GM12865 (cell line): ENCODE measurements at places on chromosomes 2 and 18.

DNA sequence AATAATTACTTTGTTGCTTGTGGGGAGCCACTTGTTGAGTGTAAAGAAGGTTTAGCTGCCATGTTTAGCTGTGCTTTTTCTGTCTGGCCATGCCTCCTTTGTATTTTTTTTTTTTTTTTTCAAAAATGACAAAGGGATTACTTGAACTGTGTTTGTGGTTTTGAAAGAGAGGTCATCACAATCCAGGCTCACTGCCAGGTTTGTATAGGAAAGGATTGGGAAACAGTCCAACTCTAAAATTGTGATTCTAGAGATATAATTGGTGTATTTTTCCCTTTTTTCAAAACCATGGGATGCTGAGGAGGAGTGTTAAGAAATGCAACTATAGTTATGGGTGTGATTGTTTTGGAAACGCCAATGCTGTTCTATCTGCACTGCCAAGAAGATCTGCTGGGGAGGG is 4.3 kb downstream of the ITPRIPL1 start:
- DNase-seq = no peak

DNA sequence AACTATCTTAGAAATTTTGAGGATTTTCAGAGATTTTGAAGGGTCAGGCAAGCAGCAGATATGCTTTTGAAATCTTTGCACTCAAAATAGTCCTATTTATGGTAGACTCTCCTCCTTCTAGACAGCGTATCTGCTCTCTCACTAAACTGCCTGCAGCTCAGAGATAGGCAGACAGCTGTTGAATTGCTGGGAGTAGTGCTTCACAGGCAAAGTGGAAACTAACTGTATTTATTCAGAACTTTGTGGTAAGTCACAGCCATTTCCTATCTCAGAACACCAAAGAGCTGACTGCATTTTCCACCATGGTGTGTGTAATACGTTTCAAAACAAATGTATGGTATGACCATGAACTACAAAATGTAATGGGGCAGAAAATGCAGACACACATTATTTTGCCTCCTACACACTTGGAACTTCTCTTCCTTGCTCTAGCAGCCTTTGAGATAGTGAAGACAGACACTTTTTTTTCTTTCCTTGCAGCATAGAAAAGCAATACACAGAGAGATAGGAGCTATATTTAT is 352.4 kb downstream of the LRP1B start:
- no peak for DNase-seq

DNA sequence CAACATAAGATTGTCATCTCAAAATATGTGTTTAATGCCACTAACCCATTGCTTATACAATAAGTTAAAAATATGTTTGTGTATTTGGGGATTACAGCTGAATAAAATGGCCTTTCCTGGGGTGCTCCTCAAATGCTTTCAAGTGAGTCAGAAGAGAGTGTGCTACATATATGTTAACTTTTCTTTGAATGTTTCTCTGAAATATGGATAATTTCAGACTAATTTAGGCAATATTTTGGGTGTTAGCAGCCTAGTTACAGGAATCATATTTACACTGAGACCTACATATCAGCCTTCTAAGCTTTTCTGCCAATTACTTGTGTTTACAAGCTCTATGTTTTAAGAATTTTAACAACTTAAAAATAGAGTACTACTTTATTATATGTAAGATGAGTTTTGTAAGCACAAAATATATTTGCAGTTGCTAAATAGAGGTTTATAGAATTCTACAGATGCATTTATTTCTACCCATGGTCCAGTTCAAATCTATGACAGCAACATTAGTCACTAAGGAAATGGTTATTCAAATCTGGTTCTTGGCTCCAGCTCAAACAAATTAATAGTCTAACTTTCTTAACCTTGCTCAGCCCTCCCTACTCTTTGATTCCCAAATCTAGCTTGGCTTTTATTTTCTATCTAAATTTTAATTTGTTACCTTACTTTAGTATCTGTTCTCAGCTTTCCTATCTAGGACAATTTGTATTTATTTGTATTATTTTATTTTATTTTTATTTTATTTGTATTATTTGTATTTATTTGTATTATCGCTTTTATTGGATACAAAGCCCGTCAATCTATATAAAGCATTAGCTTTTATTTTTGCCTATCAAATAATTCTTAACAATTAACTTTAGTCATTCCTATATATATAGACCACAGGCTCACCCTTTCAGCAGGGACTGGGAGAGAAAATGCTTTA is 48.9 kb downstream of the FSIP2 start:
- DNase-seq = no peak

GRCh38 chr2:118464546-118465265 is 376.4 kb downstream of the INSIG2 start:
- DNase-seq = no peak

GRCh38 chr2:210128961-210129360 is 42.2 kb downstream of the KANSL1L start:
- DNase-seq = no peak
